ENCODE measurements at places on chromosomes 2 and 18. TPM values are rescaled to one million over a fixed set of nuclear protein-coding genes. Genes with fewer than 3 reads are reported as not detected.

DNA sequence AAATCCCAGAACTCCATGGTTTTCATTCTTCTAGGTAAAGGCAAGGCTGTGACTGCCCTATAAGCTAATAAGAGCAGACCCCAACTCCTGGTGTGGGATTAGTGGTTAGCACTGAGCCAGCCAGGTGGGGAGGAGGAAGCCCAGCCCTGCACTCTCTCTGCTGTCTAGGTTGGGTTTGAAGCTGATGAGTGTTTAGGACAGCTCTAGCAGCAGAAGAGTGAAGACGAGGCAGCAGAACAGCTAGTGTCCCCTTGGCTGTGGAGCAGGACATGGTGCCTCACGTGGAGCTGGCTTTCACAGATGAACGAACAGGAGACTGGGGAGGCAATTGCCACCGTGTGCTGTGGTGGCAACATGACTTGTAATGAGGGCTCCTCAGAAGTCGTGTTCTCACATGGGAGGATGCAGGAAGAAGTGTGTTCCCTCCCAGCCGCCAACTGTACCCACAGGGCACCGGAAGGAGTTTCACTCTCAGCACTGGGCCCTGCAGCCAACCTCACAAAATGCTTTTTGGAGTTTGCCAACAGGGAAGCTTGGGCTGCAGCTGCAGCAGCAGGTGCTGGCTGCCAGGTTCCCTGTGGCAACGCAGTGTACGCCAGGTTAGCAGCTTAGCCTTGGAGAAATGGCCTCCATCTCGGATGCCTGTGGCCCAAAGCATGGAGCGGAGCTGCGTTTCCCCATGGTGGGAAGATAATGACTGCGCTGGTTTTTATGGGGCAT, 328.2 kb downstream of the SETBP1 start:
- DNase-seq = no peak

Gene SCN9A
- total RNA-seq = 4.0 TPM

GRCh38 chr18:27735117-27735516, 441.8 kb downstream of the CDH2 start:
- DNase-seq = no peak

GRCh38 chr2:217099561-217099960, 239.7 kb upstream of the TNP1 start:
- DNase-seq = peak; percentile 74

Gene NT5C1B
- not detected for total RNA-seq

- DNase-seq = no peak
Measured at GRCh38 chr18:38971881-38972280, 1406.3 kb upstream of the CELF4 start.

All from esophagus muscularis mucosa (tissue), 4 donors.